CMK (cell line): ENCODE measurements at places on chromosomes 16 and 17.

DNA sequence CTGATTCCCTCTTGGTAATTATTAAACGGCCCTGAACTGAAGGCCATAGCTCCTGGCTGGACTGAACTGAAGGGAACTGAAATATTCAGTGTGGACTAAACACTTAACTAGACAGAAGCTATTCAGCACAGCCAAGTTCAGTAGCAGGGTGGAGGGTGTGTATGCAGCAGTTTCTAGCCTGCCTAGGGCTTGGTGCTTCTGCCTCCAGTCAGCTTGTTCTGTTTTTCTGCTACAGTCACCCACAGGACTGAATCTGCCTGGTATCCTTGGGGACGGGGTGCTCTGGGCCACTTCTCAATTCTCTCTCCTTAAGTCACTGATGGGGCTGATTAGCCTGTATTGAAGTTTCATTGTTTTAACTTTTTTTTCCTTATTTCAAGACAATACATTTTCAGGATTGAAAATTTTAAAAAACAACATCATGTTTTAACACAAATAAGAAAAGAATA lies 77.1 kb downstream of the WWP2 start:
- DNase-seq, result no peak

- no peak for DNase-seq
Observed at GRCh38 chr17:30550512-30551273, 73.5 kb downstream of the GOSR1 start.

DNA sequence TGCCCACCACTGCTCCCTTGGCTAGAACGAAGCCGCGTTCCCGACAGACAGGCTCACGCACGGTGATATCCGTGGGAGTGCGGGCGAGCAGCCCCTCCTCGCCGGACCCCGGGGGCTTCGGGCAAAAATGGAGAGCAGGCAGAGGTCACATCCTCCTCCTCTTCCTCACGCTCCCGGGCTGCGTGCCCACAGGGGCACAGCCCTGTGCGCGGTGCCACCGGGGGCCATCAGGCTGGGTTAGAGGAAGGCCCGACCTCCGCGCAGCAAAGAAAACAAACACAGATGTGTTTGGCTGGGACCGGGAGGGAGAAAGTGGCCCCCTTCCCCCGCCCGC lies 519 bp upstream of the NTN1 start:
- DNase-seq, result no peak

- no peak for DNase-seq
Observed at GRCh38 chr17:81858967-81859905, 1.1 kb downstream of the P4HB start.

- no peak for DNase-seq
Observed at GRCh38 chr16:4008116-4008515, 108.1 kb downstream of the ADCY9 start.

- DNase-seq, result no peak
Observed at GRCh38 chr16:81210807-81211206, 27.7 kb upstream of the BCO1 start.

DNA sequence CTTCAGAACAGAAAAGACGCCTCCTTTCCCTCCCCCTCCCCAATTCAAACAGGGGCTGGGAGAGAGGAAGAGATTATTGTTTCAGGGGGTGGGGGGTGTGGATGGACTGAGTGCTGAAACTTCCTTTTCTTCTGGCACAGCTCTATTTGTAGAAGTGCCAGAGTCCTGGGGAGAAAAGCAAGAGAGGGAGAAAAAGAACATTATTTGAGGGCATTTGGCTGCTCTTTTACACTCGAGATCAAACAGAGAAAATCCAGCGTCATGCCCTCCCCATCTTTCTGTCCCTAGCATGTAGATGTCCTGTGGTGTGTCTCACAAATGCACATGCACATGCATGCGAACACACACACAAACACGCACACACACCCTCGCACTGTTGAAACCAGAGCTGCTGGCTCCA lies 13.0 kb downstream of the ARL4D start:
- no peak for DNase-seq

GRCh38 chr16:10663146-10663545 lies 31.6 kb downstream of the TEKT5 start:
- no peak for DNase-seq

- no peak for DNase-seq
Observed at GRCh38 chr16:53600126-53600525, 97.1 kb upstream of the AKTIP start.

- DNase-seq, result no peak
Observed at GRCh38 chr17:1997289-1997926, 27.7 kb downstream of the RTN4RL1 start.

GRCh38 chr16:57610611-57611010 lies 17.8 kb upstream of the ADGRG1 start:
- DNase-seq, result no peak

- no peak for DNase-seq
Observed at GRCh38 chr16:71637398-71637797, 11.4 kb downstream of the MARVELD3 start.

DNA sequence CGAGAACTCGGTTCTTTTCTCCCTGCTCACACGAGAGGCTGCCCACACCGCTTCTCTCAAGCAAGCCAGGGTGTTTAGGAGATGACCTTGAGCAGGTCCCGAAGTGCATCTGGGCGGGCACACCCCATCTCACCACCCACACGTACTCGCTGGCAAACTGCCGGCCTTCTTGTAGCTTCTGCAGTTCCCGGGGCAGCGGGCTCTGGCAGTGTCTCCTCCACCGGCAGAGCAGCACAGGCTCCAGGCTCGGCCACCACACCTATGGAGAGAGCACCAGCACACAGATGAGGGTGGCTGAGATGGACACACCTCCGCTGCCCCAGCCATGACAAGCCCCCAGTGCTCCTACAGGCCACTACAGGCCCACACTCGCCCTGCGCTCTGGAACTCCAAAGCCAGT lies 23.5 kb downstream of the ZNF276 start:
- DNase-seq, result no peak

DNA sequence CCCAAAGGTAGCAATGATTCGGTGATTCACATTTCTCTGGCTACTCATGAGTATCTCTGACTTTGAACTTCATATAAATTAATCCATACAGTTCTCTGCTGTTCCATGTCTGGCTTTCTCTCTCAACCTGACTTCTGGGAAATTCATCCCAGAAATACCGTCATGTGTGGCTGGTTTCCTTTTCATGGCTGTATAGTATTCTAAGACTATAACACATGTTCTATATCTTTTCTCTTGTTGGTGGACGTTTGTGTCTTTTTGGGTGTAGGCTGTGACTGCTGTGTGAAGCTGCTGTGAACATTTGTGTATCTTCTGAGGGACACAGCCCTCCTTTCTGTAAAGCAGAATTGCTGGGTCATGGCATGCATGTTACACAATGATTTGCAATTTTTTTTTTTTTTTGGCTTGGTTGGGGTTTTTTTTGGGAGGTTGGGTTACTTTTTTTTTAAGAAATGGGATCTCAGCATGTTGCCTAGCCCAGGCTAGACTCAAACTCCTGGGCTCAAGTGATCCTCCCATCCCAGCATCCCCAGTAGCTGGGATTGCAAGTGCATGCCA lies 6.3 kb downstream of the TTYH2 start:
- DNase-seq, result no peak

DNA sequence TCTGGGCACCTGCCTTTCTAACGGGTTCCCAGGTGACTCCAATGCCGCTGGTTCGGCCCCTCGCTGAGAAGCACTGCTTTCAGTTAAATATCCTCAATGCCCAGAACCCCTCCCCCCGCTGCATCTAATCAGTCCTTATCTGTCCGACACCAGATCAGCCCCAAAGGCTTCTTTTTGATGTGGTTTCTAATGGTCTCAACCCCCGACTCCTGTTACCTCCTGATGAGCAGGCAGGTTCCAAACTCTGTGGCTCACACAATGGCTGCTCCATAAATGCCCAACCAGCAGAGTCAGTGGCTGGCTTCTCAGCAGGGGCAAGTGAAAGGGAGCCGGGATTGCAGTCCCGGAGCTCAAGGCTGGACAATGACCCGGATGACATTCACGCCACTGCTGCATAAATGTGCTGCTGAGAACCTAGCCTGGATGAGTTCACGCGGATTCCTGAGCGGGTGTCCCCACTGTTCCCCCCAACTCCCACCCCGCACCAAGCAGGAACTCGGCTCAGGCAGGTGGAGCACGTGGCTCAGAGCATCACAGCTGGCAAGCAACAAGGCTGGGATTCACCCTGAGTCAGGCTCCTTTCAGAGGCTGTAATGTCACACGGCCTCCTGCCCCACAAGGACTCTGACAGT lies 1.0 kb upstream of the SLC38A8 start:
- peak; percentile 51 for DNase-seq

DNA sequence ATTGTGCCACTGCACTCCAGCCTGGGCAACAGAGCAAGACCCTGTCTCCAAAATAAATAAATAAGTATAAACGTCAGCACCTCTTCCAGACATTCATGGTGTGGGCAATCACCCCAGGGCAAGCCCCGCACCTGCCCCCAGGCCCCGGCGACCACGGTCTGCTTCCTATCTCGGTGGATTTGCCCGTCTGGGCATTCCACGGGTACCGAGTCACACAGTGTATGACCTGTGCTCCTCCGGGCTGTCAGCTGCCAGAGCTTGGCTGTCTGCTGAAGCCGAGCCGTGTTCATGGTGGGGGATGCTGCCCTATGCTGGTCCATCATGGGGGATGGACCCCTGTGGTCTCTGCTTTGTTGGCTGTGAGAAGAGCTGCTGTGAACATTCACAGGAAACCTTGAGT lies 15.4 kb downstream of the CYBC1 start:
- no peak for DNase-seq

DNA sequence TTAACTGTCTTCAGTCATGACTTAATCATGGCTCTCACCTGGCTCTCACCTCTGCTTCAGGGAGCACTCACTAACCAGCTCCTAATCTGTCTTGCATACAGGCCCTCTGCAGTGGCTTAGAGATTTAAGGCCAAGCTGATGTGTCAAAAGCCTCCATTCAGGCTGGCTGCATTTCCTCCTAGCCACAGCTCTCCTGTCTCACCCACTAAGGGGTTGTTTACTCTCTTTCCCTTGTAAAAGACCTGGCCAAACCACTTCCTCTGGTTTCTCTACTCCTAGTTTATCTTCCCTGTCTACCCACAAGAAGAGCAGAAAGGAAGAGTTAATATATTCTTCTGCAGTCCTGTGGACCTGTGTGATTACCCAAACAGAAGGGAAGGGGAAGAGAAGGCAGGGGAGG lies 9.3 kb upstream of the ASIC2 start:
- DNase-seq, result no peak

DNA sequence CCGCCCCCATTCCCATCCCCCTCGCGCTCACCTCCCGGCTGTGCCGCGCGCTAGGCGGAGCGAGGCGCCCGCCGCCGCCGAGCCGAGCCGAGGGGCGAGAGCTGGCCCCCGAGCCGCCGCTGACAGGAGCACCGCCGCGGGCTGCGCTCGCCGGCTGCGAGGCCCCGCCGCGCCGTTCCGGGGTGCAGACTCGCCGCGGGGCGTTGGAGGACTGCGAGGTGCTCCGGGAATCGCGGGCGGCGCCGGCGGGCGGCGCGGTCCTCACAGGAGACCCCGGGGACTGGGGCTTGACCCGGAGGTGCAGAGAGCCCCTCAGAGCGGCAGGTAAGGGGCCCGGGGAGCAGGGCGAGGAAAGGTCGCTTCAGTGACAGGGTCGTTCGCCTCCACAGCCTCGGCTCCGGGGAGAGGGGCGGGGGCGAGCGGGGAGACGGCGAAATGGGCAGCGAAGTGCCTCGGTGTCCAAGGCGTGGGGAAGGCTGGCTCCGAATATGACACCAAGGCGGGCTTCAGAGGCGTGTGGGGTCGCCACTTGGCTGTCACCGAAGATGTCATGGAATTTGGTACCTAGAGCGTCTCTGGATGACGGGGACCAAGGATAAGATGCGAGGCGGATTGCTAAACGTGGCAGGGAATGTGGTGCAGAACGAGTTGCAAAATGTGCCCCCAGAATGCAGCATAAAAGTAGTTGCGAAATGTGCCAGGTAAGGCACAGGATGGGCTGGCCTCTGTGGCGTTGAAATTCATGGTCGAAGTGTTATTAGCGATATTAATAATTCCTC lies 580 bp downstream of the TANC2 start:
- DNase-seq, result no peak

- no peak for DNase-seq
Observed at GRCh38 chr16:35741546-35741945, 2282.1 kb downstream of the TP53TG3F start.

GRCh38 chr16:81313701-81314602 lies 810 bp upstream of the GAN start:
- no peak for DNase-seq

GRCh38 chr16:4351880-4352279 lies 759 bp upstream of the PAM16 start:
- no peak for DNase-seq

DNA sequence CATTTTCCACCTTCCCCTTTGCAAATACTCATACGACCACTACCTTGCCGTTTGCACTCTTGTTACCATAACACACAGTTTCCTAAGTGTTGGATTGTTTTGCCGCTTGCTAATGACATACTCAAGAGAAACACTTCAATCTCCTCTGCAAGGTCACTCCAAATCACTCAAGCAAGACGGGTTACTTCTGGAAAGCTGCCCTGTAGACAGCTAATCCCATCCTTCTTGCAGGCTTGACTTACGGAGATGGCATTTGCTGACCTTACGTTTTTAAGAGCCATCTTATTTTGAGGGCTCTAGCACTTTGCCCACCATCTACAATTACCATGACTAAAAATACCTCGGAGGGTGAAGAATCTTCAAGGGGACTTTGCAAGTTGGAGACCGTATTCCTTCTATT lies 46.2 kb downstream of the MYH3 start:
- no peak for DNase-seq

GRCh38 chr17:19645734-19646201 lies 2.8 kb upstream of the ALDH3A2 start:
- no peak for DNase-seq

DNA sequence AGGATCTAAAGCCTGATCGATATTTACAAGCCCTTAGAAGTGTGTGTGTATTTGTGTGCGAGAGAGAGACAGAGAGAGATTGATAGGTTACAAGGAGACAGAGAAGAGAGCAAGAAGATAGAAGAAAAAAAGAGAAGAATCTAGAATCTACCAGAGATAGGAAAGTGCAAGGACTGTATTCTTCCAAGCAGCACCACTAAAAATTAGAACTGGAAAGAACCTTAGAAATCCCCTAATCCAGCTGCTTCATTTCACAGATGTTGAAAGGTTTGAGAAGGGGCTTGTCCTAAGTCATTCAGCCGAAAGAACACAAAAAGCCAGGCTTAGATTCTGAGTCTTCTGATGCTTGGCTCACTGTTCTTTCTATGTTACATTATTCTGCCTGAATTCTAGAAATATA lies 92.2 kb downstream of the HS3ST3A1 start:
- no peak for DNase-seq

DNA sequence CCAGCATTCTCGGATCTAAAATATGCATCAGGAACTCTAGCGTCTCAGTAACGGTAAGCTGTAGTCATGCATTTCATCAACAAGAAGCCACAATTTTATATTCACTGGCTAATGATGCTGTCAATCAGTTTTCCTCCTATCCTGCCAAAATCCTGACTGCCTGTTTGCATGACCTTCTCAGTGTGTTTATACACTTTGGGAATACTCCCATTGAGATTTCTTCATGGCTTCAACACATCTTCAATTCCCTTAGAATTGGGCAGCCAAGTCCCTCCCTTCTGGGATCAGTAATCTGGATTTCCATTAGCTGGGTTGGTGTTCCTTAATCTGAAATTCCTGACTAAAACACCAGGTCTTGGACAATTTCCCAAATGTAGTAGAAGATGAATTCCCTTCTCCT lies 348.9 kb upstream of the DYNLRB2 start:
- no peak for DNase-seq

GRCh38 chr16:6335072-6335471 lies 997.6 kb upstream of the RBFOX1 start:
- DNase-seq, result no peak
